Urinary bladder (tissue), 4 donors: ENCODE measurements at places on chromosomes 6 and 20.

DNA sequence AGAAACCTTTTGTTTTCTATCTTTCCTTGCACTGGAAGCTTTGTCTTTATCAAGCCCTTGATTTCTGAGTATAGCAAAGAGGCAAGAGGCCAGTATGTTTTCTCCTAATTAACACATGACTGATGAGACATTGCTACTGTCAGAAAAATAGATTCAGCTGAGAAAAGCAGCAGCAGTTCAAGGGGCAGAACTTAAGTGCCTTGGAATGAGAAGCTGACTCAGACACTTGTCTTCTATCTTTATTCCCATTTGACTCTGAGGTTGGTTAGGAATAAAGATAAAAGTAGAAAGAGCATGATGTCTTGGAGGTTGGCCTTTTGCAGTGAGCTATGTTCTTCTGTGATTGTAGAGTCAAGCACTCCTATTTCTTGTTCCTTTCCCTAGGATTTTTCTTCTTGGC, 79.1 kb upstream of the MAN1A1 start:
- DNase-seq: no peak

- DNase-seq: no peak
Measured at GRCh38 chr6:7540595-7540994, 876 bp upstream of the DSP start.

- no peak for DNase-seq
Measured at GRCh38 chr20:53995949-53996348, 74.4 kb downstream of the BCAS1 start.

- DNase-seq: no peak
Measured at GRCh38 chr20:38117635-38118034, 47.4 kb downstream of the TGM2 start.

- no peak for DNase-seq
Measured at GRCh38 chr20:63147532-63147931, 68.4 kb downstream of the YTHDF1 start.

DNA sequence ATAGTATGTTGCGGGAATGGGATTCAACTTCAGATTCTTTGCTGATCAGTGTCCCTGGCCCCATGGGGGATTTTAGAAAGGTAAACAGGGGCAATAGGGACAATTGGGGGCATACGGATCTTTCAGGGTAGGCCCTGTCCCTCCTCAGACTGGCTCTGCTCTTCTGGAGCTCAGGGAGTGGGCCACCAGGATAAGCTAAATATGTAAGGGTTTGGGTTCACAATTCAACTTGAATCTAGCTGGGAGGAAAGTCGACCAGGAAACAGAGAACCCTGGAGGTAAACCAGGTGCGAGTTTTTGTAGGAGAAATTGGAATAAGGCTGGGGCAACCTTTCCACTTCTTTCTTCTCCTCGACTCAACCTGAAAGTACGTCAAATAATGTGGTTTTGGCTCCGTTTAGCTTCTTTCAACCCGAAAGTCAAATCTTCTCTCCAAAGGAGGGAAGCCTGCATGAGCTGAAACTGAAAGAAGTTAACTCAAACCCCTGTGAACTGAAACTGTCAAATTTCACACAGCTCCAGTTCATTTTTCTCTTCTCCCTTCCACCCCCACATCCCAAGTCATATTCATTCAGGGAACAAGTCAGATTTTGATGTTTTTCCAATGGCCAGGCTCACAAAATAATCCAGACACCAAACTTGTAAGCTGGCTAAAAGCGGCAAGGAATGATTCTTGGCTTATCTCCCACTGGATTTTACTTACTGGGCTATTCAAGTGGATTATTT, 278.2 kb downstream of the CLIC5 start:
- DNase-seq: no peak

GRCh38 chr6:134657751-134658527, 292.0 kb downstream of the ALDH8A1 start:
- no peak for DNase-seq

DNA sequence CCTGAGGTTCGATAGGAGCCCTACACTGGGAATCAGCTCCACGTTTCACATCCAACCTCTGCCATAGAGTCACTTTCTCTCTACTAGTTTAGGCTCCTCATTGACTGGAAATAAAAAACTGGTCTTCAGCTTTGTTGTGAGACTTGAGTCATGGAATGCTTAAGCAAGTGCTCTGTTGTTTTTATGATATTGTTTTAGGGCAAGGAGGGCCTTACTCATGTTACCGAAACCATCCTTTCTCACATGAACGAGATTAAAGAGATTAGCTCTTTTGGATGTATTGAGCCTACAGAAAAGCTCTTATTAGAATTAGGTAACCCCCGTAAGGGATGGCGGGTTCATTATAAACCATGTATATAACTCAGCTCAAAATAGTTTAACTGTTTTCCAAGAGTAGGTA, 6.9 kb upstream of the MOCS1 start:
- no peak for DNase-seq

GRCh38 chr6:158056355-158056754, 74.7 kb downstream of the SYNJ2 start:
- no peak for DNase-seq

- no peak for DNase-seq
Measured at GRCh38 chr6:161406646-161407045, 132.8 kb upstream of the AGPAT4 start.

DNA sequence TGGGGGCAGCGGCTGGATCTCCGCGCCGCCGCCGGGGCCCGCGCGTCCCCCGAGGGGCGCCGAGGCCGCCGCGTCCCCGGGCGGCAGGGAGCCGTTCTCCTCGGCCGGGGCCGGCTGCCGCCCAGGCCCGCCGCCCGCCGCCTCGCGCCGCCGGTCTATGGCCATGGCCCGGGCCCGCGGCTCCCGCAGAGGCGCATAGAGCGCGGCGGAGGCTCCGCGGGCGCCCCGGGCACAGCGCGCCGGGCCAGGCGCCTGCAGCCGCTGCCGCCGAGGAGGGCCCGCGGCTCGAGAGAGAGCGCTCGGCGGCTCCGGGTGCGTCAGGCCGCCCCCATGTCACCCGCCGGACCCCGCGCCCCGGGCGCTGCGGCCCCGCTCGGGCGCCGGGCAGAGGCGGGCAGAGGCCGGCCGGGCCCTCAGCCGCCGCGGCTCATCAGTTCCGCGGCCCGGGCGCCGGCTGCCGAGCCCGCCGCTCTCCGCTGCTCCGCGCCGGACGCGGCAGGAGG, 404 bp downstream of the SLC22A23 start:
- DNase-seq: no peak

DNA sequence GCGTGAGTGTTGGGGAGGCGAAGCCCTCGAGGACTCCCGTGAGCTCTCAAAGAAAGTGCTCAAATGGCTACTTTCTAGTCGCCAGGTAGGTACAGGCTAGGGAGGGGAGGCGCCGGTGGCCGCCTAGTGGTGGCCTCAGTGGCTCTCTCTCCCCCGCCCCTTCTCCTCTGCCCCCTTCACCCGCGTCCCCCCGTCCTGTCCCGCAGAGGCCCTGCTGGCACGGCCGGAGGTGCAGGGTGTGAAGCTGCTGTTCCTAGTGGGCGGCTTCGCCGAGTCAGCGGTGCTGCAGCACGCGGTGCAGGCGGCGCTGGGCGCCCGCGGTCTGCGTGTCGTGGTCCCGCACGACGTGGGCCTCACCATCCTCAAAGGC, 16.3 kb downstream of the ADISSP start:
- no peak for DNase-seq

DNA sequence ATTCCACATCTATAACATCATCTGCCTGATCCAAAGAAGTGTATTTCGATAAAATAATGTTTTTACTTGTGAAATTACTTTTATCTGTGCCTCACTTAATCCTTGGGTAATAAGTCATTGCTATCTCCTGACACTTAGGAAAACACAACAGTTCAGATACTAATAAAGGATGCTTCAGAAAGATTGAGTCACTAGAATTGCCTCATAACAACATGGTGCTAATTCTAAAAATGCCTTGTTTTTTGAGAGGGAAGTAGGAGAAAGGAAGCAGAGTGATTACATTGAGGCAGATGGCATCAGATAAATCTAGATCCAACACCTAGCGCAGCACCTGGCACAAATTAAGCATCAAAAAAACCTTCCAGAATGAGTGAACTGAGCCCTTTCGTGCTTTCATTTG, 69.0 kb downstream of the NCOA7 start:
- no peak for DNase-seq
